Tibial nerve (tissue), 4 donors: ENCODE measurements at places on chromosomes 6 and 20. TPM values are rescaled to one million over a fixed set of nuclear protein-coding genes. Genes with fewer than 3 reads are reported as not detected.

- H3K27me3 ChIP-seq, result no peaks in the 10 kb centered on the region
- H3K4me1 ChIP-seq, result peaks cover 10% of the 10 kb centered on the region
- peak overlapping the region; percentile 48 for H3K27ac ChIP-seq
- no peak for DNase-seq
- no peak overlapping the region for H3K4me3 ChIP-seq
Measured at GRCh38 chr20:47540443-47541354, 39.0 kb downstream of the NCOA3 start.

DNA sequence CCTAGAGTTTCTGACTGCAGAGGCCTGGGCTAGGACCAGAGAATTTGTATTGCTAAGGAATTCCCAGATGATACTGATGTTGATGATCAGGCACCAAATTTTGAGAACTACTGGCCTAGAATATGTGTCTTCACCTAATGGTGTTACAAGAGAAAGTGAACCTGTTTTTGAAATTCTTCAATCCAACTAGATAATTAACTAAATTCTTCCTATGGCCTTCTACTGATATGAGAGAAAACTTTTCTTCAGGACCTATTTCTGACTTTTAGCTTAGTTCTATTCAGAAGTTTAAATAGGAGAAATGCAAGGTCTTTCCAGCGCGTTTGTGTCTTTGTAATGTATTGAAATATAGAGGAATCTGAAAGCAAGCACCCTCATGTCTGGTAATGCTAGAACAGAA is 7.3 kb downstream of the NKAIN2 start:
- no peak overlapping the region for H3K4me3 ChIP-seq
- peak overlapping the region; percentile 69 for H3K27ac ChIP-seq
- no peaks in the 10 kb centered on the region for H3K36me3 ChIP-seq

- peaks cover 6% of the 10 kb centered on the region for H3K27me3 ChIP-seq
- no peak for DNase-seq
- H3K27ac ChIP-seq, result no peak overlapping the region
- no peak overlapping the region for H3K4me3 ChIP-seq
- no peaks in the 10 kb centered on the region for H3K36me3 ChIP-seq
Measured at GRCh38 chr6:7579851-7580250, 10.1 kb upstream of the SNRNP48 start.

Gene ADGRG6
- total RNA-seq, result 35.4 TPM

Gene RAET1L
- total RNA-seq, result not detected

DNA sequence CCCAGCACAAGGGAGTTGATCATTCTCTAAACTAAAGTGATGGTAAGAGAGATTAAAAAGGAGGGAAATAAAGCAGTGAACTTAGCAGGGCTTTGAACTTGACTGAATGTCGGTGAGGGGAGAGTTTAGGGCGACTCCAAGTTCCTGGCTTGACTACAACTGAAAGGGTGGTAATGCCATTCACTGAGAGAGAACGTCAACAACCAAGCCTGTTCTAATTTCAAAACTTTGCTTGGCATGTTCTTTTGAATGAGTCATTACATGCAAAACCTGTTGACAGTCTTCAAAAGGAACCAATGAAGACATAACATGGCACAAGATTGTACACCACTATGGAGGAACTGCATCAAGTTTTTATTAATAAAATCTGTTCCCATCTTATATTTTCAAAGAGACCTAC is 10.3 kb upstream of the MYB start:
- no peaks in the 10 kb centered on the region for H3K27me3 ChIP-seq
- no peaks in the 10 kb centered on the region for H3K36me3 ChIP-seq
- H3K27ac ChIP-seq, result no peak overlapping the region

Gene PI16
- total RNA-seq, result 70.2 TPM

DNA sequence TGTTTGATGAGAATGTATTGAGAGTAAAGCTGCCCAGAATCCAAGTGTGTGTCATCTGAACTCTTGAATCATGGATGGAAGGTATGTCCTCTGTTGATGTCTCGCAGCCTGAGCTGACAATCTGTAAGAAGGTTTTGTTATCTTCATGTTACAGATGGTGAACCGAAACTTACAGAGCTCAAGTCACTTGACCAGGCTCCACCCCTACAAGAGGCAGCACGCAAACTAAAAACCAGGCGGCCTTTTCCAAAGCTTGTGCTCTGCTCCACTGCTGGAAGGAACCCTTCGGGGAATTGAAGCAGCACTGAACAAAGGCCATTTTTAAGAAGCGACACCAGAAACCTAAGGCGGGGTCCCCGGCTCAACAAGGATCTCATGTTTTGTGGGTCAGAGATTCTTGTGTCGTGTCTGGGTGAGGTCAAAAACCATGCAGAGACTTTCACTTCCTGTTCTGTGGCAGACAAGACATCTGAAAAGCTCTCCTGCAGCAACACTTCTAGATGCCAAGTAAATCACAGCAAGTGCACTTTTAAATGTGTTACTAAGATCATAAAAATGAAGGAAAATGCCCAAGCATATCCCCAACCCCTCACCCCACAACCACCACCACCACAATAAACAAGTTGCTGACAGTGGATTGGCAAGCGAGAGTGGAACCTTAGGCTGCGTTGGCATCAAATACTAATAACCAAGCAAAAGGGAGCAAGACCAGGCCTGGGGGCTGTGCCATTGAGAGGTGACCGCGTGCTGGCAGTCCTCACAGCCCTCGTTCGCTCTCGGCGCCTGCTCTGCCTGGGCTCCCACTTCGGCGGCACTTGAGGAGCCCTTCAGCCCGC is 27.3 kb downstream of the NQO2 start:
- H3K4me1 ChIP-seq, result peaks cover 12% of the 10 kb centered on the region
- no peak for DNase-seq
- no peak overlapping the region for H3K4me3 ChIP-seq
- no peaks in the 10 kb centered on the region for H3K27me3 ChIP-seq
- no peaks in the 10 kb centered on the region for H3K36me3 ChIP-seq

DNA sequence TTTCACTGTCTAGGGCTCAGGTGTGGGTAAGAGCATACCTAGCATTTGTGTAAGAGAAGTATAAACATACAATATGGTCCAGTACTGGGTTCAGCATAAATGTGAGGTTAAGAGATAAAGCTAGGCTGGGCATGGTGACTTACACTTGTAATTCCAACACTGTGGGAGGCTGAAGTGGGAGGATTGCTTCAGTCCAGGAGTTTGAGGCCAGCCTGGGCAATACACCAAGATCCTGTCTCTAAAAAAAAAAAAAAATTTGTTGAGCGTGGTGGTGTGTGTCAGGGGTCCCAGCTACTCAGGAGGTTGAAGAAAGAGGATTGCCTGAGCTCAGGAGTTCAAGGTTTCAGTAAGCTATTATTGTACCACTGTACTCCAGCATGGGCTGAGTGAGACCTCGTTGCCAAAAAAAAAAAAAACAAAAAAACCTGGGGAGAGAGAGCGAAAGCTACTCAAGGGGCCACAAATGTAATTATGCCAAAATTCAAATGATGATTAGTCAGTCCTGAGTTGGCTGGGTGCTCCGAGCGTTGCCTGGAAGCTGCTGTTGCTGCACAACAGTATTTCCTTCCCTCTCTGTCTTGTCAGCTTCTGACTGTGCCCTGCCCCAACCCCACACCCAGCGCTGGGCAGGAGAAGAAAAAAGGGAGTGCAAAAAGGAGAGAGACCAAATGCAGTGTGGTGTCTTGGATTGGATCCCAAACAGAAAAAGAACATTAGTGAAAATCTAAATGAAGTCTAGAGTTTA is 24.0 kb downstream of the CMTR1 start:
- peaks cover 94% of the 10 kb centered on the region for H3K36me3 ChIP-seq
- no peak overlapping the region for H3K27ac ChIP-seq
- H3K27me3 ChIP-seq, result no peaks in the 10 kb centered on the region
- no peak overlapping the region for H3K4me3 ChIP-seq
